ENCODE measurements at places on chromosomes 1 and 21. TPM values are rescaled to one million over a fixed set of nuclear protein-coding genes. Genes with fewer than 3 reads are reported as not detected.

GRCh38 chr1:205914730-205915129 is 28.5 kb downstream of the SLC26A9 start:
- DNase-seq = no peak

- no peak for DNase-seq
Measured at GRCh38 chr1:217564833-217565232, 66.1 kb downstream of the GPATCH2 start.

DNA sequence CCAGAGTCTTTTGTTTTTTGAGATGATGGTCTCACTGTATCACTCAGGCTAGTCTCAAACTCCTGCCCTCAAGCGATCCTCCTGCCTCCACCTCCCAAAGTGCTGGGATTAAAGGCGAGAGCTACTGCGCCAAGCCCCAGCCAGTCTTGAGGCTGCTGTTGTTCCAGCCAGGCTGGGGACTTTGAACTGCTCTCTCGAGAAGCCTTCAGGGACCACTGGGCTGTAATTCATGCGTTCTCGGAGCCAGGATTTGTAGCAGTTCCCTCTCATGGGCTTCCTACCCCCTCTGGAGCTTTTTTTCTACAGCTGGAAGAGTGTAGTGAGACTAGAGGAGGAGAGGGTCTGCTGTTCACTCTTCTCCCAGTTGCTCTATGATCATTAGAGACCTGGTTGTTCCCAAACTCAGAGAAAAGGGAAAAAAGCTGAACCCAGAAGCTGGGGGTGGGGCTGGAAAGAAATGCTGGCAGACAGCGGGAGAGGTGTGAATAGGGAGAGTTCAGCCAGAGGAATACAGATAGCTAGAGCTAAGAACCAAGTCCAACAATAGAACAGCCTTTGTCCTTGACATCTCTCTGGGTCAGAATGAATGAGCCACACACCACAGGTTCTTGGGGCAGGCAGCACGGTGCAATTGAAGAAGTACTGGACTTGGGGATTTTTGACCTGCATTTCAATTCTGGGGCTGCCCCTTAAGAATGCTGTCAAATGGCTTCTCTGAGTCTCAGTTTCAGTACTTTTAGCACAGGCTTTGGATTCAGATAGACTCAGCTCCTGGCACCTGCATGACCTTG is 13.2 kb upstream of the SLC41A1 start:
- no peak for DNase-seq

TMEM82 gene
- not detected for polyA plus RNA-seq

GRCh38 chr21:45364468-45365185 is 40.3 kb upstream of the COL18A1 start:
- peak; percentile 87 for DNase-seq

DNA sequence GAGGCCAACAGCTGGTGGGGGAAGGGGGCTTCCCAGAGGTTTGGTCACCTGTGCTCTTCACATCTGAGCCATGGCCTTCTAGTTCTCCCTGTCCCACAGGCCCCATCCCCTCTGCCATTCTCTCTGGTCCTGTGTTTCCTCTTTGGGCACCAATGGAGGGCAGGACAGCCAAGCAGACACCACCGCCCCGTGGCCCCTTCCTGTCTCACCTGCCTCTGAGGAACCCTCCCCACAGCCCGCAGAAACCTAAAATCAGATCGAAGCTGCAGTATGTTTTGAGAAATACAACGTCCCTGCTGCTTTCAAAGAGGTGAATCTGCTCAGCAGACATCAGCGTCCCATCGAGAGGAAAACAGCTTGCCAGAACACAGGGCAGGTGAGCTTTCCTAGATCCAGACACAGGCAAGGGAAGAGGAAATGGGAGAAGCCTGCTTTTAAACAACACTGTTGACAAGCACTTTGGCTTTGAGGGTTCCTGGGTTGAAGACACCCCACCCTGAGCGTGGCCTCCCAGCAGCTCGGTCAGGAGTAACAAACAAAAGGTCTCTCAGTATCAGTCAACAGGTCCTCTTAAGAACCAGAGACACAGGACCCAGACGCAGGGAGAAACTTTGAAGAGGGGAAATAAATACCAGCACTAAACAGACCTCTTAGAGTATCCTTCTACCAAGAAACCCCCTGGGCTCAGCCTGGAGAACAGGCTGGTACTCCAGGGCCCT is 2.3 kb downstream of the PANK4 start:
- no peak for DNase-seq

- DNase-seq = peak; percentile 63
Measured at GRCh38 chr1:161305867-161306519, 3.8 kb downstream of the MPZ start.

GRCh38 chr1:225565847-225566246 is 87.1 kb downstream of the ENAH start:
- DNase-seq = peak; percentile 38

CD5L gene
- polyA plus RNA-seq = not detected

GRCh38 chr1:155091071-155092051 is 12.7 kb downstream of the EFNA3 start:
- peak; percentile 84 for DNase-seq

DNA sequence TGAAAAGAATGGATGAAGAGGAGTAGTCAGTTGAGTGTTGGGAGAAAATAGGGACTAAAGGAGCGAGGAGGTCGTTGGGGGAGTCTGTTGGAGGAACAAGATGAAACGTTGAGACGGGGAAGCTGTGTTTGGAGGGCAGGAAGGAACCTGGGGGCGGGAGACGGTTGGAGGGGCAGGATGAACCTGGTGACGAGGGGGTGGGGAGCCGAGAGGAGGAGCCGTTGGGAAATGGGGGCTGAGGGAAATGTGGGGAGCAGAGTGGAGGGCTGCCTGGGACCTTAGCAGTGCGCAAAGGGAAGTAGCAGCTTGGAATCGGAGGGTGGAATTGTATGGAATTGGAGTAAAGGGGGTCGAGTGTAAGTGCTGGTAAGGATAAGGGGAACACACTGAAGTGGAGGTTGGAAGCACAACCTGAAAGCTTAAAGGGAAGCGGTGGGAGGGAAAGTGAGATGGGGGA is 630 bp downstream of the MTF2 start:
- peak; percentile 29 for DNase-seq

DNA sequence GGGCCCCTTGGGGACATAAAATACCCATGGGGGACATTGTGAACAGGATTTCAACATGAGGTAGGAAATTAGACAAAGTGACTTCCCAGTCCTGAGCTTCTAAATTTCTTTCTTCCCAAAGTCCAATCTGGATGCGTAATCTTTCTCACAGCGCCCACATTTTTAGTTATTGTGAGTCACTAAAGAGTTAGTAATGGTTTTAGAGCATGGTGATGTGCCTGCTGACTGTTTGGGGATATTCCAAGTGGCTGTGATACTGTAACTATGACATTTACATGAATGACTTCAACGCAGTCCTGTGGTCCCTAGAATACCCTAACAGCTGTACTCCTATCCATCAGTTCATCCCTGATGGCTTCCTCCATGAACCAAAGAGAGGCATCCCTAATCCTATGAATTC is 224.0 kb upstream of the COA6 start:
- no peak for DNase-seq

DMBX1 gene
- polyA plus RNA-seq = not detected

- DNase-seq = no peak
Measured at GRCh38 chr1:60705026-60705425, 377.3 kb upstream of the NFIA start.

- DNase-seq = no peak
Measured at GRCh38 chr1:914131-914890, 9.4 kb upstream of the SAMD11 start.

DNA sequence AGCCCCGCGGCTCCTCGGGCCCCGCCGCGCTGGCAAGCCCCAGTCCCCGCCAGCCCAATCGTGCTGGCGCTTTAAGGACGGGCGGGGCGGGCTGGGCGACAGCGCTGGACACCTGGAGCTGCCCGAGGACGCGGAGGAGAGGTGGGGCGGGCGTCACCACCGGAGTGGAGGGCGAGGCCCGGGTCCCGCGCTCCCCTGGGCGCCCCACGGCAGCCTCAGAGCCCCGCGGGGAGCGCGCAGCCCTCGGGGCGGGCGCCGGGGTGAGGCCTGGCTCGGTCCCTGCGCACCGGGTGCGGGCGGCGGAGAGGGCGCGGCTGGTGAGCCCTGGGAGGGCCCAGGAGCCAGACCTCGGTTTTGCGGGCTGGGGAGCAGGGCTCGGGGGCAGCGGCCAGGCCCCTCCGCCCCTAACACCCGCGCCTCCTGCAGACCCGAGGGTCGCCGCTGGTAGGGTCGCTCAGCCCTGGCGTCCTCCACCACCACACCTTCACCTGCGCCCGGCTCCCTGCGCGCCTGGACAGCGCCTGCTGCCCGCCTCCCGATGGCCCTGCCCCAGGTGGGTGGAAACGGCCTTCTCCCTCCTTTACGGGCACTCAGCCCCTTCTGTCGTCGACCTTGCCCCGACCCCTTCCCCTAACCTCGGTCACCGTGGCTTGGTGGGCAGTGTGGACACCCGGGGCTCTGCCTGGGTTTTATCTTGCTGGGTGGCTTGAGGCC is at the start of gene TMEM61:
Gene TMEM61, plus strand, starts transcription at position 101 of the 714 bp plus-strand sequence. Its CDS starts 438 bp downstream, at position 539.
- DNase-seq = no peak

DNA sequence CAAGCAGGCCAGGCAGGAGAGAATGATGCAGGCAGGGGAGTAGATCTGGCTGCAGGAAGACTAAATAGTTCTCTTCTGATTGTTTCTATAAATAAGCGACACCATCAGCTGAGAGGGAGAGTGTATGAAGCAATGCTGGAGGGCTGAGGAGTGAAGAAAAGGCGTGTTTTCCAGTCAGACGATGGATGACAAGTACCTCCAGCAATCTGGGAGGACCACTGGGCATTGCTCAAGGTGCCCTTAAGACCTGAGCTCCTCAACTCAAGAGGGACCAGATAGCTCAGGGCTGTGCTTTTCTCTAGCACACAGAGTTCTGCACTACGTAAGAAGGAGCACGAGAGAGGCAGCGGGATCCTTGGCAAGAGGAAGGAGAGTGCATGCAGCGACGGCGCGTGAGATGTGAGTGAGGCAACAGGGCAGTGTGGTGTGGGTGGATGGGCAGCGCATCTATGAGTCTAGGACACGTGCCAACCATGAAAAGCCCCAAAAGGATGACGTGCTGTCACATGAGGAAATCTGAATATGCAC is 36.0 kb downstream of the PABPC4 start:
- DNase-seq = no peak

CAMK2N1 gene
- polyA plus RNA-seq = 5.8 TPM

DNA sequence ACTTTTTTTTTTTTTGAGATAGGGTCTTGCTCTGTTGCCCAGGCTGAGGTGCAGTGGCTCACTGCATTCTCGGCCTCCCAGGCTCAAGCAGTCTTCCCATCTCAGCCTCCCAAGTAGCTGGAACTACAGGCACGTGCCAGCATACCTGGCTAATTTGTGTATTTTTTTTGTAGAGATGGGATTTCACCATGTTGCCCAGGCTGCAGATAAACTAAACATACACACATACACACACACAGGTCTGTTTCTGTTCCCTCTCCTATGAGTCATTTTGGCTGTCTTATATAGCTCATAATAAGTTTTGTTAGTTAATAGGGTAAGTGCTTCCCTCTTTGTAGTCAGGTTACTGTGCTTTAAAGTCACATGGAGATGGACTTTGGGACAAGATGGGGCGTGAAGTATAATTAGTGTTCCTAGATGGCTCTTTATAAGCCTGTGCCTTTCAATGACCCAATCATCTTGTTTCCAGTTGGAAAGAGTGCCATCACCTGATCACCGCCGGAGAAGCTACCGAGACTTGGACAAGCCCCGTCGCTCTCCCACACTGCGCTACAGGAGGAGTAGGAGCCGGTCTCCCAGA is 9.1 kb downstream of the PRPF38A start:
- no peak for DNase-seq

GRCh38 chr1:230067419-230067870 is 407 bp downstream of the GALNT2 start:
- DNase-seq = peak; percentile 51

- DNase-seq = peak; percentile 85
Measured at GRCh38 chr1:218557731-218558130, 212.6 kb downstream of the TGFB2 start.

- DNase-seq = no peak
Measured at GRCh38 chr1:216535059-216535458, 111.8 kb upstream of the USH2A start.

HSF2BP gene
- 0.70 TPM for polyA plus RNA-seq
